ENCODE measurements at places on chromosomes 16 and 17.

GRCh38 chr17:67082107-67082506 is 37.8 kb downstream of the CACNG1 start:
- no peak for DNase-seq

DNA sequence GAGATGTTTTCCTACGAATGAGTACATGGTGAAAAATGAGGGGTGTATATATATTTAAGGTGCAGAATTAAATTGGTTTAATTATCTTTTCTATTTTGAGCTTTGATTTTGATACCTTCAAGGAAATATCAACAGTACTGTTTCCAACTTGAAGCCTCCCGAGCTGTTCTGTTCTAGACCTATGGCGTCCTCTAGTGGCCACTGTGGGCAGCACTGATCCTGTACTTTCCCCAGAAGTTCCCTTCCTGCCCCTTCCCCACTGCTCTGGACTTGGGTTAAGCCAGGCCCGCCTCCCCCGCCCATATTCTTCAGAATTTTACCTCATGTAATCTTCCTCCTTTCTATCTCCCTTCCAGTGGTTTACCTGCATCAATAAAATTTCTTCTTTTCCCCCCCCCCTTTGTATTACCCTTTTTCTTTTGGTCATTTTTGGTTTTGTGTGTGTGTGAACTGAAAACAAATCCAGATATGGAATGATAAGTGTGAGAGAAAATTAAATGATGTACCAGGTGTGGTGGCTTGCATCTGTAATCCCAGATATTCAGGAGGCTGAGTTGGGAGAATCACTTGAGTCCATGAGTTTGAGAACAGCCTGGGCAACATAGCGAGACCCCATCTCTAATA is 1643.5 kb downstream of the TP53TG3F start:
- no peak for DNase-seq

DNA sequence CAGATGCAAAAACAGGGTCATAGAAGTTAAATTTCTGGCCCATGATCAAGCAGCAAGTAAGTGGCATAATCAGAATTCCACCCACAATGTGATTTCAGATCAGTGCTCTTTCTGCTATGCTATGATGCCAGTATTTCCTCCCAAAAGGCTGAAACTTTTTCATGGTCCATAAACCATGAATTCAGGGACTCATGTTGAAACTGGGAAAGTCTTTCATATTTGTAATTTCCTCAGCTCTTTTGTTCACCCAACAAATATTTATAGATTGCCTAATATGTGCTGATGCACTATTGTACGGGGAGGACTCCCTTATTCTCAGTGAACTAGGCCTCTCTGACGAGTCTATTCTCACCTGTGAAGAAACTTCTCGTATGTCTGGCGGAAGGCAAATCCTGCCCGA is 156.3 kb downstream of the MYO1D start:
- DNase-seq, result no peak

DNA sequence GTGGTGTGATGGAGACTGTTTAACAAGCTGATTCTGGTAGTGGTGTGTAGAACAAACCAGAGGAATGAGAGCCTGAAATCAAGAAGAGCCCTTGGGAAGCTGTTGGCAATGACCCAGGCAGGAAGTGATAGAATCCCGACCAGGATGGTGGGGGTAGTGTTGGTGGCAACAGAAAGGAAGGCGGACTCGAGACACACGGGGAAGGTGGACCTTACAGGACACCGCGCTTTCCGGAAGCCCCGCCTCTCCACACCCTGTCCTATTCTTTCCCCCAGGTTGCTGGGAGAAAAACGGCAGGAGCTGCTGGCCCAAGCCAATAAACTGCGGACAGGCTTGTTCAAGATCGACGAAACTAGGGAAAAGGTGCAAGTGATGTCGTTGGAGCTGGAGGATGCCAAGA is 30.0 kb upstream of the KDM6B start:
- DNase-seq, result no peak

- DNase-seq, result no peak
These were observed 14.9 kb downstream of the LIMD2 start for GRCh38 chr17:63685041-63685440.

GRCh38 chr17:8935191-8935590 is 30.3 kb downstream of the PIK3R5 start:
- no peak for DNase-seq

DNA sequence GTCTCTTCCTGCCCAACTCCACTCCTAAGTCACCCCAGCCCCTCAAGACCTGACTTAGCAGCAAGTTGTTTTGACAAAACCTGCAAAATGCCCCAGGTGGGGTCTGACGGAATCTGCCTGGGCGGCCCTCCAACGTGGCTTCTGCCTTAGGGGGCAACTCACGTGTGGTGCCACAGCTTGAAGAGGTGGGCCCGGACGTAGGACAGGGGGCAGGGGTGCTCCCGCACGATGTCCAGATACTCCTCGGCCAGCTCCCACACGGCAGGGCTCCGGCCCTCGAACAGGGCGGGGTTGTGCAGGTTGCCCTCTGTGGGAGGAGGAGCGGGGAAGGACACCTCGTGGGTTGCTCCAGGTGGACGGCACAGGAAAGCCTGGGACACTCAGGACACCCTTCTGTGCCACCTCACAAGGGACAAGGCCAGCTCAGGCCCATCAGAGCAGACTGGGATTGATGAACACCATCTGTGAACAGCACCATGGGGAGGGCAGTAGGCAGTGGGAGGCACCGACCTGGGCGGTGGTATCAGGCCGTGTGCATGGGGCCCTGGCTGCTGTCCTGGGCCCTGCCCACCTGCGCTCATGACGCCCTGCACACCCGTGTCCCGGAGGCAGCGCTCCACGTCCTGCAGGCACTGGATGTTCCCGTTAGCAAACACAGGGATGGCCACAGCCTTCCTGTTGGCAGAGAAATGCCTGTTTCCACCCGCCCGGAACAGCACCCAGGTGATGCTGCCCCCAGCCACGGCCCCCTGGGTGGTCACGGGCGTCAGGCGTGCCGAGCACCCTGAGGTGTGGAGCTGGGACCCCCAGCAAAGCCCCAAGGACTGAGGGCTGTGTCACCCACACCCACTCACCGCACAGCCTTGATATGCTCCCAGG is 4.3 kb downstream of the DUS1L start:
- DNase-seq, result no peak

DNA sequence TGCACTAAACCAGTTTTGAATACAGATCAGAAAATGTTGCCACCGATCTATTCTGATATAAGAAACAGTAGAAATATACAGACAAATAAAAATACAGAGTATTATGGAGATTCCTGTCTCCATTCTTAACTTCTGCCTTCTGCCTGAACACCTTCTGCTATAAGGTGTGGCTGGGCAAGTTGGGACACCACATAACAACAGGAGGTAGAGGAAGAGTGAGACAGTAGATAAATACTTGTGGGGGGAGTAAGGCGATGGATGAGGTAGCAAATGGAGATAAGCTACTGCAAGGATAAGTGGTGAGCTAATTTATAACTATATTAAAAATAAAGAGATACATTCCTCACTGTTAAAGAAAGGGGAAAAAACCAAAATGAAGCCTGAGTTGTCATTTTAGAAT is 143.7 kb downstream of the CDH8 start:
- DNase-seq, result no peak

All from stimulated activated CD8-positive, alpha-beta memory T cell treated with anti-CD3 and anti-CD28 coated beads, Interleukin-7, amount 100 ng/mL, for 1 hour (primary cell).